NCI-H69 (cell line): ENCODE measurements at places on chromosomes 1 and 21.

- peak; percentile 19 for DNase-seq
Measured at GRCh38 chr1:48808496-48808895, 31.8 kb upstream of the BEND5 start.

GRCh38 chr21:33865996-33866575 lies 49.5 kb downstream of the ATP5PO start:
- no peak for DNase-seq

- DNase-seq, result no peak
Measured at GRCh38 chr1:32219022-32219421, 3.1 kb downstream of the TMEM234 start.

DNA sequence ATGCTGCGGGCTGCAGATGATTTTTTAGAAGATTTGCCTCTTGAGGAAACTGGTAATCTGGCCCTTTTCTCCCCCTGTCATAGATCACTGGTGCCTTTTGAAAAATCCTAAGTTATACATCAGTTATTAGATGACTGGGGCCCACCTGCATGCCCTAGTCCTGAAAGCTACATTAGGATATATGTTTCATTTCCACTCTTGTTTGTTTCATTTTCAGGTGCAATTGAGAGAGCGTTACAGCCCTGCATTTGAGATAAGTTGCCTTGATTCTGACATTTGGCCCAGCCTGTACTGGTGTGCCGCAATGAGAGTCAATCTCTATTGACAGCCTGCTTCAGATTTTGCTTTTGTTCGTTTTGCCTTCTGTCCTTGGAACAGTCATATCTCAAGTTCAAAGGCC lies 8.1 kb upstream of the IFI44 start:
- DNase-seq, result no peak

- no peak for DNase-seq
Measured at GRCh38 chr1:37851782-37852210, 7.6 kb downstream of the MTF1 start.

- DNase-seq, result peak; percentile 36
Measured at GRCh38 chr1:230359992-230360668, 66.0 kb downstream of the PGBD5 start.

DNA sequence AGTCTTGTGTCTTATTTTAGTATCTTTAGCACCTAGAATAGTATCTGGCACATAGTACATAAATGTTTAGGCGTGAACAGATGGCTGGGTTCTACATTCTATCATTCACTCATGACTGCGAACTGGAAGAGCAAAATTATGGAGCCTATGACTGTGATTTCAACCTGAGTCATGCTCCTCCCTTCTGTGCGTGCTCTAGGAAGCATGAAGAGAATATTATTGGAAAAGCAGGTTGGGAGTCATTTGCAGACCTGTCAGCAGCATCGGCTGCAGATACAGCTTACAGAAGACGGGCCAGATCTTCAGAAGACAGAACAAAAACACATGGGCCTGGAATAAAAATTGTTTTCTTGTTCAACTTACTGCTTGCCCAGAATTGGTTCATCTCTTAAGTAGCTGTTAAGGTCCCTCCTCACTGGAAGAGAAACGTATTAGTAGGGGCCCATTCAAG lies 344.0 kb upstream of the USP24 start:
- no peak for DNase-seq

DNA sequence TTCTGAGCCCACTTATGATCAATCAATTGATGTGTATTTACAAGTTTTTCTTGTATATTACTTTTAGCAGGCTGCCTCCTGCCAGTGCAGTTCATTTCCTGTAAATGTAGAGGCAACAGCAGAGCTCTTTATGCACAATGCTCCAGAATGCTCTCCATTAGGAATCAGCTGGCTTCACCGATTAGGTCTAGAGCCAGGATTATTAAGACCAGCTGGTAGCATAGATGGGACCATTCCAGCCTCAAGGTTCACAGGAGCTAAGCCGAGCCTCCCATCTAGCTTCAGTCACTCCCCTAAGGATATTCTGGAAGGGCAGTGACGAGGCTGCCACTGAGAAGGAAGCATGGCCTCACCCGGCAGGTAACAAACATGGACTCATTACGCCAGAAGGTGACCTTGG lies 36.8 kb downstream of the DHRS3 start:
- DNase-seq, result no peak

DNA sequence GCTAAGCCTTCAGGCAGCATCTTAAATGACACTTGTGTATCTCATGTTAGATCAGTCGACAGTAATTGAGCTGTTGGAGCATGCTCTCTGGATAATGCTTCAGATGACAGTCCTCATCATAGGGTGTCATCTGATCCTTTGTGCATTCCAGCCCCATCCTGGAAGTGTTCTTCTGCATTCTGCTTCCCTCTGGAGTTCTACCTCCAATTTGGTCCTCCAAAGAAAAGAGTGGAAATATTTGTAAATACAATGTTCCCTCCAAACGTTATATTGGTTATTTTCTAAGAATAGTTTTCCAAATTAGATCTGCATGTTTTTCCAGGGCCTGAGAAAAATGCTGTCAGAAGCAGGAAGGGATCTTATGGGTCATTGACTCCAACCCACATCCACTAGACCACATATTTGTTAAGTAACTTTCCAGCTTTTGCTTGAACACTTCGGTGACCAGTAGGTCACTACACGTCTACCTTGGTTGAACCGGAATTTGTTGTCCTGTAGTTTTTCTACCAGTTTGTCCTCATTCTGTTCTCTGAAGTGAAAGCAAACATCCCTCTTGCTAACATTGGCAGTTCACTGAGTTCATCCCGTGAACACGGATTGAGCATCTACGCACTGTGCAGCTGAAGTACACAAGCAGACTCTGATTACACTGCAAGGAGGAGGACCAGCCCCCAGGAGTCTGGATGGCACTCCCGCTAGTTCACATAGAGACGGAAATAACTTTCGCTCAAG lies 136.0 kb downstream of the TLR5 start:
- DNase-seq, result no peak

DNA sequence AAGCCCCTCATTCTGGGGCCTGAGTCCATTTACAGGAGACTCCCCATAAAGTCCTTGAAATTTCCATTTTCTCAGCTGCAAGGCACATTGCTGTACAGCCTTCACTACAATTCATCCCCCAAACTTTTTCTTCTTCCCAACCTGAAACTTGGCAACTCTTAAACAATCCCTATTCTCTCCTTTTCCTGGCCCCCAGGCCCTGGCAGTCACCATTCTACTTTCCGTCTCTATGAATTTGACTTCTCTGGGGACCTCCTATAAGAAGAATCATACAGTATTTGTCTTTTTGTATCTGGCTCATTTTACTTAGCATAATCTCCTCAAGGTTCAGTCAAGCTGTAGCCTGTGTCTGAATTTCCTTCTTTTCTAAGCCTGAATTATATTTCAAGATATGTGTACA lies 332.9 kb downstream of the PCP4 start:
- no peak for DNase-seq

DNA sequence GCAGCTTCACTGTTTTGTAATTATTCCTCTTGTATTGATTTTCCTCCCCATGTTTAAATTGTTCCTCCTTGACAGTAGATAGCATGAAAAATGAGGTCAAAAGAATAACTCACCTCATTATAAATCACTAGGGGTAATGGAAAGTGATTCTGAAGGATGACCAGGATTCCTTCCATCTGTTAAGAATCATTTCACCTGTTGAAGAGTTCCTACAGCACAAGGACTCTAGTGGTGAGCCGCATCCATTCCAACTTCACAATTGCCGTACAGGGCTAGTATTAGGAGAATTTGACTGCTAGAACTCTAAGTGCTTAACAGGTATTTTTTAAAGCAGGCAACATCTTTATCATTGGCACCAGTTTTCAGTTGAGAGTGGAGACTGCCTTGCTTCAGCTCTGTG lies 13.7 kb downstream of the PPP1R12B start:
- DNase-seq, result peak; percentile 23

- DNase-seq, result no peak
Measured at GRCh38 chr21:29508301-29508700, 209.6 kb downstream of the BACH1 start.

- no peak for DNase-seq
Measured at GRCh38 chr1:24244519-24245268, 57.6 kb upstream of the IFNLR1 start.

DNA sequence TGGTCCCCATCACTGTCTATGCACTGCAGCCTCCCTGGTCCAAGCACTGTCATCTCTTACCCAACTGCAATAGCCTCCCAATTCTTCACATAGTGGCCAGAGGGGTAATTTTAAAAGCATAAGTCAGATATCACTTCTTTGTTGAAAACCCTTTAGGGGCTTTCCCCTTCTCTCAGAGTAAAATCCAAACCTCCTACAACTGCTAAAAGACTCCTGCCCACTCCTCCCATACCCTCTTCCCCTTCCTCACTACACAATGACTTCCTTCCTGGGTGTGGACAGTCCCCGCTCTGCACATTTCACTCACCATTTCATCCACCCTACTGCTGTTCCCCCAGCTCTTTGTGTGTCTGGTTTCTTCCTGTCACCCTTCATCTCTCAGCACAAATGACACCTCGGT lies 8.3 kb downstream of the MCOLN2 start:
- DNase-seq, result no peak

DNA sequence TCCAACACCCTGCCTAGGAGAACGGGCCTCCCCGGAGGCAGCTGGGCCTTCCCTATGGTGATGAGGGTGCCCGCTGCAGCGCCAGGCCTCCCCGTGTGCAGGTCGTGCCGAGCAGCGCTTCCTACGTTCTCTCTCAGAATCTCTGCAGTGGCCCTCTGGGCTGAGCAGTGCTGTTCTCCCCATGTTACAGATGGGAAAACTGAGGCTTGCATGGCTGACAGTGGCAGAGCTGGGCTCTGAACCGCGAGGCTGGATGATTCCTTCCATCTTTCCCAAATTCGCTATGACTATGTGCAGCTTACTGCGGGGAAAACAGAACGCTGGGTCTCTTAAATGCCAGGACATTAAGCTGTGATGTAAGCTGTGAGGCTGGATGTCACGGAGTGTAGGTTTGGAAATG lies 8.9 kb downstream of the KLHL21 start:
- DNase-seq, result no peak

DNA sequence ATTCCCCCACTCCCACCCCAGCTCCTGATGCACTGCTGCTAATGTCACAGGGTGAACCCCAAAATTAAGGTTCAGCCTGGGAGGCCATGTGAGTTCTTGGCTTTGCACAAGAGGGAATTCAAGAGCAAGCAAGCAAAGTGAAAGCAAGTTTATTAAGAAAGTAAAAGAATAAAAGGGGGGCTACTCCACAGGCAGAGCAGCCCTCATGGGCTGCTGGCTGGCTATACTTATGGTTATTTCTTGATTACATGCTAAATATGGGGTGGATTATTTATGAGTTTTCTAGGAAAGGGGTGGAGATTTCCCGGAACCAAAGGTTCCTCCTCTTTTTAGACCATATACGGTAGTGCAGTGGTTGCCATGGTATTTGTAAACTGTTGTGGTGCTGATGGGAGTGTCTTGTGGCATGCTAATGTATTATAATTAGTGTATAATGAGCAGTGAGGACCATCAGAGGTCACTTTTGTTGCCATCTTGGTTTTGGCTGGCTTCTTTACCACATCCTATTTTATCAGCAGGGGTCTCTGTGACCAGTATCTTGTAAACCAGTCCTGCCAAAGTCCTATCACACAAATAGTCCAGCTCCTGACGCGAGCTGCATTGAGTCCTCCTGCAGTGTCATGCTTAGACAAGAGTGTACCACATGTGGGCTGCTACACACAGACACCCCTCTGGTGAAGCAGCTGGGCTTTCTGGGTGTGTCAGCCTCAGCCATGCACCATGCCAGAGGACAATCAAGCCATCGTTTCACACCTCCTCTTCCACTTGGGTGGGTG lies 46.4 kb upstream of the CSF1 start:
- peak; percentile 13 for DNase-seq

DNA sequence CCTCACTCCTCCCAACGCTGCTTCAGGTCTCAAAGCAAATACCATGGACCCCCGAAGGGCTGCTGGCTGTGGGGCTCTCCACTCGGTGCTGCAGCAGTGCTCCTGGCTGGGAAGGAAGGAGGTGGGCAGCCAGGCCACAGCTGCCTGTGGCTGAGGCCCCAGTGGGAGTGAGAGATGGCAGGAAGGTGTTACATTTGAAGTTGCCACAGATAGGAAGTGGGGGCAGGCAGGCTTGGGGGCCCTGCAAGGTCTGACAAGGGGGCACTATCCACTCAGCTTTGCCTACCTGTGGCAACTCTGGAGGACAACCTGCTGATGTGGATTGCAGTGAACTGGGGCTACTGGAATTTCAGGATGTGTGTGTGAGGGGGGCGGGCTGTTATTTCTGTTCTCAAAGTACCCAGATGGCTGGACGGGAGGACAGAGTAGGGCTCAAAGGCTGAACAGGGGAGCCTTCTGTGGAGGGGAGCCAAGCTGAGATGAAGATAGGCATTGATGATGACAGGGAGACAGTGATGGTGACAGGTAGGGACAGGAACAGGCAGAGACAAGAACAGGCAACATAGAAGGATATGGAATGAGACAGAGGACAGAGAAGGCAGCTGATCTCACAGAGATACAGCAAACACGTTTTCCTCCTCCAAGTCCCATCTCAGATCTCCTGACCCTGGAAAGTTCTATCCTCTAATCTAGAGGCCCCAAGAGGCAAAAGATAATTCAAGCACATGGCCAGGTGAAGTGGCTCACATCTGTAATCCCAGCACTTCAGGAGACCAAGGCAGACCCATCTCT lies 1.8 kb downstream of the ZNF683 start:
- no peak for DNase-seq

DNA sequence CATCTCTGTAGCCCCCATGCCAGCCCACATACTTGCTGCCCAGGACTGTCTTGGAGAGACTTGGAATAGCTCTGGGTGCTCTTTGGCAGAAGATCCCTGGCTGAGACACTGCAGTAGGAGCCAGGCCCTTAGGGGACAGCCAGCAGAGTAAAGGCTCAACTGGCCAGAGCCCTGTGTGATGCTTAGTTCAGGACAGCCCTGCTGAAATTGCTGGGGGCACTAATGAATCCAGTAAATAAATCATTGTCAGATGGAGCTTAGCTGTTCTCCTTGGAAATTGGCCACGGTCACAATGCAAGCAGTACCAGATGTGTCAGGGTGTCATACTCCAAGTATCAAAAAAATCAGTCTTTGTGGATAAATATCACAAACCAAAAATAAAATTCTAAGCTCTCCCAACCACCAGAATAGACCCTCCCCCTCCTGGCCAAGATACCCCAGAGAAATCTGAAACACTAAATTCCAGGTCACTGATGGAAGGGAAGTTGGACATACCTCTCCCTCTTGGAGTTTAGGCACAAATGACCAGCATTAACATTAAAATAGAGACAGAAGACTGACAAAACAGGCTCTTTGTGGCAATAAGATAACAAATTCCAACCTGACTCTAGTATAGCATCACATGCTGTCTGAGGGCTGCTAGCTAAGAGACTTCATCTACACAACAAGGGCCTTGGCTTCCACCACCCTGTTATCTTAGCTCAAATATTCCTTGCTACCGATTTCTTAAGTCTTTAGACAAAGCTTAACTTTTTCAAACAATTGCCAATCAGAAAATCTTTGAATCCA lies 83.2 kb upstream of the DNAH14 start:
- DNase-seq, result no peak
